Cerebellar nuclear complex (tissue), 1 donor: ENCODE measurements at places on chromosomes 12 and 14.

GRCh38 chr12:90897986-90898385, 57.0 kb downstream of the CCER1 start:
- DNase-seq = no peak

DNA sequence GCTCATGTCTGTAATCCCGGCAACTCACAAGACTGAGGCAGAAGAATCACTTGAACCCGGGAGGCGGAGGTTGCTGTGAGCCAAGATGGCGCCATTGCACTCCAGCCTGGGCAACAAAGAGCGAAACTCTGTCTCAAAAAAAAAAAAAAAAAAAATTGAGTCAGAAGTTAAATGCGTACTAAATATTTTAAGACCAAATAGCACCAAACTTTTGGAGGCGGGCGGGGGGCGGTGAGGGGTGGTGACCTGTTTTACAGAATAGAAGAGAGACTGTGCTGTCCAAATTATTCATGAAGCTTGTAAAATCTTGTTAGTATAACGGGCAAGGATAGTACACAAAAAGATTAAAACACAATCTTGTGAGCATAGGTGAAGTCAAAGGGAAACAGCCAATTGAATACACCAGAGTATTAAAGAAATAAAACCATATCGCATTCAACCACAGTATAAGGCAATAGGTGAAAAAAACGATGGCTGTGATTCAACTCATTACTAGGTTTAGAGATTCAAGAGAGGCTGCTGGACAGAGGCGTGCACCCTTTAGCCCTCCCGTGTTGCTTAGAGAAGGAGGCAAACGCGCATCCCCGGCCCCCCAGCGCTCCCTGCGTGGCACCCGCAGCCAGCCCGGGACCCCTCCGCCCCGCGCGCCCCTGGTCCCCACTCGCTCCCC, 571 bp downstream of the ZNF891 start:
- no peak for DNase-seq

- no peak for DNase-seq
Measured at GRCh38 chr14:39265806-39266524, 32.2 kb downstream of the MIA2 start.

DNA sequence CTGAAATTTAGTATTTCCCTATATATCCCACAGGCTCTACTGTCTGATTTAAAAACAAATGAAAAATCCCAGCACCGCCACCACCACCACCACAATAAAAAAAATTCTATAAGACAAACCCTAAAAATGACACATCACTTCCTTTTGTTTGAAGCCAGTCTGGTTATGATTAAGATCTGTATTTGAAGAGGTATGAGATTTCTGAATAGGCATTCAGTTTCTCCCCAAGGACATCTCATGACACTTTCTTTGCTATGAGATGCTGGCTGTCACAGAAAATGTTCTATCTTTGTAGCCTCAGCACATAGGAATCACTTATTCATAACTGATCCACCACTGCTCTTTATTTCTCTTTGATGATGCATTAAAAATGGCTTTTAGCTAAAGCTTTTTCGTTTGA, 1071.0 kb downstream of the SLC6A15 start:
- no peak for DNase-seq

GRCh38 chr14:60164404-60164711, 840 bp downstream of the DHRS7 start:
- no peak for DNase-seq

GRCh38 chr12:102954134-102954533, 3.3 kb upstream of the ASCL1 start:
- DNase-seq = no peak

DNA sequence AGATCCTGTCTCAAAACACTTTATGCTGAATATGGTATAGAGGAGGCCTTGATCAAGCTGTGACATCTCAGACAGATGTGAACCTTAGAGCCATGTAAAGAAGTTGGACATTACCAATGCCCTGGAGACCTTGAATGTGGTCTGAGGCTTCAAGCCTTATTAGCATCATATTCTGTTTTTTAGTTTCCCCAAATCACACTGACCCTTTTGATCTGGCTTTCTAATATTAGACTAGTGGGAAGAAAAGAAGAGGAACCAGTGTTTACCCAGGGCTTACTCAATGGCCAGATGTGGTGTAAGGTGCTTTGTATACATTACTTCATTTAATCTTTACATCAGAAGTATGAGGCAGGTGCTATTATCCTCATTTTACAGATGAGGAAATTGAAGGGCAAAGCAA, 10.6 kb upstream of the TBPL2 start:
- no peak for DNase-seq

- no peak for DNase-seq
Measured at GRCh38 chr12:55757701-55758100, 14.8 kb downstream of the GDF11 start.

DNA sequence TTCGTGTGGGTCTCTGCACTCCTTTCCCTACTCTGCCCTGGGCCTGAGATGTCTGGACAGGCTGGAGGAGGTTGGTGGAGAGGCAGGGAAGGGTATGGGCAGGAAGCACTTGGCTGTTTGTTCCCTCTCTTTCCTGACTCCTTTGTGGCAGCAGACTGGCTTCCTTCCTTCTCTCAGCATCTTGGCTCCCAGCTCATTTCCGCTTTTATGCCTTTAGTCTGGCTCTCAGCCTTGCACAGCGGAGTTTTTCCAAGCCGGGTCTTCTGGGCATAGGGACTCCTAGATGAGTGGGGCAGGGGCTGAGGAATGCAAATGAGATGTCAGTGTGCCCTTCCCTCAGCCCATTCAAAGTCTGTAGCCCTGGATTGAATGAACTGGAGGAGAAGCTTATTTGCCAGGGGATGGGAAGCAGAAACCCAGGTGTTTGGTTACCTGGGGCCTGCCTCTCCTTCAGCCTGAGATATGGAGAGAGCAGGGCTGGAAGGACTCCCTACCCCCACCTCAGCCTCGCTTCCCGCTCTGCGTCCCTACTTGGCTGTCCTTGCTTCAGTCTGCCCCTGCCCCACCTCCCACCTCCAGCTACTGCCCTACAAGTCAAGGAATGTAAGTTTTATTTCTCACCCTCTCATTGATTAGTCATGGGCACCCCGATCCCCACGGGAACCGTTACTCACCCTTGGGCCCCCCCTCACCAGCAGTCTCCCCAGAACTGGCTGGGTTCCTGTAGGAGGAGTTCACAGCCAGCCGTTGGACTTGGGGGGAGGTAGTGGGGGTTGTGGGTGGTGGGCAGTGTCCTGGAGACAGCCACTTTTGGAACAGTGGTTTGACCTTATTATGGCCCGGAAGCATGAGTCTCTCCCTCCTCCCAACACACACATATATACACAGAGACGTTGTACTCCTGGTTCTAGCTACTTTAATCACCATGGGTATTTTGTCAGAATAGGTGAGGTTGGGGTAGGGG, 9.3 kb upstream of the ITGA5 start:
- no peak for DNase-seq

- no peak for DNase-seq
Measured at GRCh38 chr12:49253033-49253623, 11.8 kb upstream of the TUBA1C start.

GRCh38 chr14:84468153-84468552, 1061.8 kb upstream of the FLRT2 start:
- no peak for DNase-seq

GRCh38 chr14:68357777-68358176, 435.1 kb downstream of the ZFP36L1 start:
- no peak for DNase-seq

- no peak for DNase-seq
Measured at GRCh38 chr14:74710480-74710879, 2.4 kb downstream of the AREL1 start.

DNA sequence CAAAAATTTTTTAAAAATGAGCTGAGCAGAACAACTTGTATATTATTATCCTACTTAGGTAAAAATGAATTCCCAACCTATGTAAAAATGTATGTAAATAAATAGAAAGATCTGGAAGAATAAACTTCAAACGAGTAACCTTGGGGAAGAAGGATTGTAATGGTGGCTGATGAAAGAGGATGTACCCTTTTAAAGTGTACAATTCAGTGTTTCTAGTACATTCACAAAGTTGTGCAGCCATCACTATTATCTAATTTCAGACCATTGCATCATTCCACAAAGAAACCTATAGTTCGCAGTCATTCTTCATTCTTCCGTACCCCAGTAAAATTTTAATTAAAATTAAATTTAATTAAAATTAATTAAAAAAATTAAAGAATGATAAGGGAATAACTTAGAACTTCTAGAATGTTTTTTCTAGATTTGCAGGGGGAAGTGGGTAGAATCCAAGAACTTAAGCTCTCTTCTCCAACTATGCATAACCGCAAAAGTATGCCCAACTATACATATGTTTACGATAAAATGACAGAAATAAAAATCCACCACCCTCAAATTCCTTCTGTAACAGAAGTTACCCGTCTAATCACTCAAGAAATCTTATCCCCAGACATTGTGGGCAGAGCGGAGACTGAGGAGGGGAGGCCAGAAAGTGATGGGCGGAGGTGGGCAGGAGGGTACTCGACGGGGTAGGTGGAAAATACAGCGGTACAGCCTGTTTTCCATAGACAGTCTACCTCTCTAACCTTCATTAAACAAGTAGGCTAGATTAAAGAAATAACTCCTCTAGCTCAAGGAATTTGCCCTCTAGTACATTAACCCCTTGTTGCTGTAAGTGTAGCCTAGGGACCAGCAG, 921 bp downstream of the DEPDC4 start:
- DNase-seq = no peak

DNA sequence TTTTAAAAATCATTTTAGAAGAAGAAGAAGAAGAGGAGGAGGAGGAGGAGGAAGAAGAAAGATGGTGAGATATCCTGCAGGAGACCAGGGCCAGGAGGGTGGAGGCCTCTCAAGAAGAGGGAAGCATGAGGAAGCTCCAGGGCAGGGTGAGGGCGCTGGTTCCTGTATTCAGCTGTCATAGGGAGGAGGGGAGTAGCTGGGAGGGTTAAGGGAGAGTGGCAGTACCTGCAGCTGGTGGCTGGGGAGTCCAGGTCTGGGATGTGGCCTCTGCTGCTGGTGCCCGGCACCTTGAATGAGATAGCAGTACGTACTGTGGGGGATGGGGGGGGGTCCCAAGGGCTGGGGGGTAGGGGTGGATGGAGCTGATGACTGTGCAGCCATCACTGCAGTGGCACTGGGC, 9.8 kb downstream of the RBP5 start:
- no peak for DNase-seq

GRCh38 chr12:19771858-19772257, 332.6 kb downstream of the AEBP2 start:
- no peak for DNase-seq

GRCh38 chr12:14874882-14875281, 10.8 kb downstream of the MGP start:
- DNase-seq = no peak

DNA sequence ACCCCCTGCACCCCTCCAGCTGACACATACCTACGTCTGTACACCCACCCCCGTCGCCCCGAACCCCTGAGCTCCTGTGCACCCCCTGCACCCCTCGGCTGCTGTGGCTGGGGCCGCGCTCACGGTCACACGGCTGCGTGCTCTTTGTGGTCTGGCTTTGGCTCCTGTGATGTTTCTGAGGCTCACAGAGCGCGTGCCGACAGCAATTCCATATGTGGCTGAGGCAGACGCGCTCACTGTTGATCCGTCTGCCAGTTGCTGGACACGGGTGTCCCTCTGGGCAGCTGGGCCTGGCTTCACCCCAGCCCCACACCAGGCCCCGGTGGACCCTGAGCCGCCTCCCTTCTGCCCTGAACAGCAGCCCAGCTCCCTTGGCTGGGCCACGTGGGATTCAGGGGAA, 46.5 kb downstream of the LRCOL1 start:
- no peak for DNase-seq

- no peak for DNase-seq
Measured at GRCh38 chr14:104579507-104579906, at the start of gene C14orf180. Gene C14orf180, plus strand, starts transcription at chr14:104579764. Its CDS starts 6,667 bp downstream, at chr14:104586431.

- no peak for DNase-seq
Measured at GRCh38 chr14:95185033-95185766, 27.9 kb upstream of the DICER1 start.

GRCh38 chr14:35342489-35343010, 50.4 kb downstream of the PSMA6 start:
- no peak for DNase-seq

DNA sequence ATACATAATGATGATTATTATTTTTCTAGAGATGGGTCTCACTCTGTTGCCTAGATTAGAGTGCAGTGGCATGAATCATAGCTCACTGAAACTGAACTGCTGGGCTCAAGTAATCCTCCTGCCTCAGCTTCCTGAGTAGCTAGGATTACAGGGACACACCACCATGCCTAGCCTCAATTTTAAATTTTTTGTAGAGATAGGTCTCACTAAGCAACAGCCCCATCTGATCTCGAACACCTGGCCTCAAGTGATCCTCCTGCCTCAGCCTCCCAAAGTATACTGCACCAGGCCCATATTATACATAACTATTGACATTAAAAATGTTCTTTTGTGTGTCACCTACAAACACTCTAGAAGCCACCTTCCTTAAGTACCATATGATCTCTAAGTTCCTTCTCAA, 3.4 kb downstream of the TXNRD1 start:
- no peak for DNase-seq

GRCh38 chr14:85530626-85531025, 682 bp downstream of the FLRT2 start:
- no peak for DNase-seq

GRCh38 chr14:71403656-71404055, 496.4 kb downstream of the PCNX1 start:
- DNase-seq = no peak

DNA sequence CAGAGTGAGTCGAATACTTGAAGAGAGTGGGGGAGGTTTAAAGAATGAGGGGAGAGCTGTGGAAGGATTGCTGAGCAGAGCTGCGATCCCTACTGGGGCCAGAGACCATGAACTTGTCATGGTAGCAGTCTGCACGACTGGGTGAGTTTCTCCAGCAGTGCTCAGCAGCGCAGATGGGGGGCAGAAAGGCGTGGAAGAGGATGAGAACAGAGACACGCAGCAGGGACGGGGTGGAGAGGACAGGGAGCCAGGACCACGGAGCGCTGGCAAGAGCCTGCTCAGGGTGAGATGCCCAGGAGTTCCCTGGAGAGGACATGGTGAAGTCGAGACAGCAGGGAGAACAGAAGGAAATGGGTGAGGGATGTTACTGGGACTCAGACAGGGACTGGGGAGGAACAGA, 2.1 kb upstream of the AQP6 start:
- no peak for DNase-seq

DNA sequence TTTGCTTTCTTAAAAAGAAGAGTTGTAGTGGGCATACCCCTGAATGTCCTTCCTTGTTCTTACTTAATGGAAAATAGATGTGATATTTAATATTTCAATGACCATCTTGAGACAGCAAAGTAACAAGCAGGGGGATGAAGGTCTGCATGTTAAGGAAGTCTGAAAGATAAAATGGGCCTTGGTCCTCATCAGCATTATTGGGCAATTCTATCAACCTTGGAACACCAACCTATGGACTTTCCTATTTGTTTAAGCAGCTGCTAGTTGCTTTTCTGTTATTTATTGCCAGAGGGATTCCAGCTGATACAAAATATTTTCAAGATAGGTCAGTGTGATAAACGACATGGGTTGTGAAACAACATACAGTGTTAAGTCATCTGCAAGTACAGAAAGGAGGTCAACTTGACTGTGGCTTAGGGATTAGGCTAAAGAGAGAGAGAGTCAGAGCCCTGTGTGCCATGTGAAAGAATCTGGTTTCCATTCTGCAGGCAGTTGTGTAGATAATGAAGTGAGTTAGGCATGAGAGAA, 16.4 kb upstream of the A2M start:
- no peak for DNase-seq

- no peak for DNase-seq
Measured at GRCh38 chr14:96811265-96811664, 14.1 kb downstream of the VRK1 start.

- DNase-seq = no peak
Measured at GRCh38 chr12:42570076-42570475, 19.5 kb downstream of the PRICKLE1 start.
